ENCODE measurements at places on chromosomes 2 and 18.

DNA sequence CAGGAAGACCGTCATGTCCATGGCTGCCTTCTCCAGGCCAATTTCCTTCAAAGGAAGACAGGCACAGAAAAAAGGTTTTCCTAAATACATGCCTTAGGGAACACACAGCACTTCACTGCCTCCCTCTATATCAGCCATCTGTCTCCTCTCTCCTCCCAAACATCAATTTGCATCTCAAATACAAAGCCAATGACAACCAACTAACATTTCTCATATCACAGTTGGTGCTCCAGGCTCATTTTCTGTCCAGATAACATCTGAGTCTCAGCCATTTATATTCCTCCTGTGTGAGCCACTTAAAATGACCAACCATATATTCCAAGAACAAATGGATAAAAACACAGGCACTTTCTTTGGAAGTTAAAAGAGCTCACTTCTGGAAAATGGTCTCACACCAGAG lies 62.5 kb upstream of the ACAA2 start:
- no peak for DNase-seq

- no peak for DNase-seq
Measured at GRCh38 chr2:28406276-28407096, 13.8 kb downstream of the FOSL2 start.

- DNase-seq: no peak
Measured at GRCh38 chr2:10137053-10137843, 14.7 kb downstream of the RRM2 start.

DNA sequence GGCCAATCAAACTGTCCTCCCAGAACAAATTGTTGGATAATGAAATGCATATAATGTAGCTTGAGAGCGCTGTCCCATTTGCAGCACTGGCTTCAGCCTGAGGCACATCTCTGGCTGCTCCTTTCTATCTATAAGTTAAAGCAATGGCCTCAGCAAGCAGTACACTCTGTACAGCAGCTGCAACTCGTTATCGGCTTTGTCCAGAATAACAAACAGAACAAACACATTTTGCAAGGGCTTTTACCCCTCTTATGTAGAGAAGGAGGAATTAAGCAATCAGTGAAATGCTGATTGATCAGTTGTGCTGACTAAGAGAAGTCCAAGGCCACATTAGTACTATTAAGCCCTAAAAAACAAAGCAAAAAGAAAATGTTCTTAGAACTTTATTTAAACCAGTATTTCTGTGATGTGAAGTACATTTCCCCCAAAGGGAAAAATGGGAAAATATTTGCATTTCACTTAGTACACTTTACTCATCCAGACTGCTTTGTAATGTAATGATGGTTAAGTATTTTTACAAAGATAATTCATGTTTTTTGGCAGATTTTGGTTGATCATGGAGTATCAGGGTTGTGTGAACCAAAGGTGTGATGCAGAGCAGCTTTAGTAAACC lies 15.0 kb upstream of the CPS1 start:
- DNase-seq: no peak

Data from stimulated activated CD8-positive, alpha-beta memory T cell treated with anti-CD3 and anti-CD28 coated beads, Interleukin-4, amount 100 ng/mL, for 4 hours (primary cell).